ENCODE measurements at places on chromosomes 3 and 15.

DNA sequence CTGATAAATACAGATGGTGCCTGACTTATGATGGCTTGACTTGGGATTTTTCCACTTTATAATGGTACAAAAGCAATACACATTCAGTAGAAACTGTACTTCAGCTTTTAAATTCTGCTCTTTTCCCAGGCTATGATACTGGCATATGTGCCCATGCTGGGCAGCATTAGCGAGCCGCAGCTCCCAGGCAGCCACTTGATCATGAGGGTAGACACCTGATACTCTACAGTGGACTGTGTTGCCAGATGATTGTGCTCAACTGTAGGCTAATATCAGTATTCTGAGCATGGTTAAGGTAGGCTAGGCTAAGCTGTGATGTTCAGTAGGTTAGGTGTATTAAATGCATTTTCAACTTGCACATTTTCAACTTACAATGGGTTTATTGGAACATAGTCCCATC lies 17.7 kb upstream of the FEM1B start:
- DNase-seq: no peak

DNA sequence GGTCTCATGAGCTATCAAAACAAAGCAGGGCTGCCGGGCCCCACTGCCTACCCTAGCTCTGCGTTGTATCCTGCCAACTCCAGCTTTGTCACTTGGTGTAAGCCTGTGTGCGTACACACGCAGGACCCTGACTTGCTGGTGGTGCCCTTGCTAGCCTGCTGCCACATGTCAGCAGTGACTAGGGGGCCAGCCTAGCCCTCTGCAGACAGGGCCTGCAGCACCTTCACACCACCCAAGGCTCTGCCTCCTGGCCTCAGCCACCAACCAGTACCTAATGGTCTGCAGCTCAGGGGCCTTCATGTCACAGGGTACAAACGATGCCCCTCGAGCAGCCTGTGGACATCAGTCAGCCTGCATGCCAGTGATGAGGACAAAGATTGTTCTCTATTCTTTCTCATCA lies 30.1 kb upstream of the DUSP7 start:
- DNase-seq: no peak

DNA sequence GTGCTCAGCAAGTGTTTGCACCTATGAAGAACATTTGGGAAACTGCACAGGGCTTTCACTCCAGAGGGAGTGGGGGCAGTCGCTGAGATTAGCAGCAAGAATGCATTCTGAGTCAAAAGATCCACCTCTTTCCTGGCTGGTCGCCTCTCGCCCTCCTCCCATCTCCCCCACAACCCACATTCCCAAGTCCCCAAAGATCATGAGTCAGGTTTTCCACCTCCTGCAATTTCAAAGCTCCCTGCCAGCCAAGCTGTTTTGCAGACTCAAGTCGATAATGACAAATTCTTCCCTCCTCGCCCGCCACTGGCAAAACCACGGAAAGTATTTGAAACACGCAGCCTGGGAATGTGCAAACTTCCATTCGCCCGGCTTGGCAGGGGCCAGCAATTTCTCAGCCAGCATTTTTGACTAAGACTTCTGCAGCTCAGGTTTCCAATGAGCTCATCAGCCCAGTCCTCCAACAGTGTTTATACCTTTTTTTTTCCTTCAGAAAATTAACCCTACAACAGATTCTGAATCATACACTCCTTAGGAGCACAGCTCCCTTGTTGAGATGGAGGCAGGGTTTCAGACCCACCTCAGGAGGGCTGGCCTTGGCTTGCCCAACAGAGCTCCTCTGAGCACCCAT lies 181.4 kb downstream of the SMAD6 start:
- peak; percentile 82 for DNase-seq

GRCh38 chr3:101779822-101780381 lies 891 bp downstream of the NXPE3 start:
- no peak for DNase-seq

DNA sequence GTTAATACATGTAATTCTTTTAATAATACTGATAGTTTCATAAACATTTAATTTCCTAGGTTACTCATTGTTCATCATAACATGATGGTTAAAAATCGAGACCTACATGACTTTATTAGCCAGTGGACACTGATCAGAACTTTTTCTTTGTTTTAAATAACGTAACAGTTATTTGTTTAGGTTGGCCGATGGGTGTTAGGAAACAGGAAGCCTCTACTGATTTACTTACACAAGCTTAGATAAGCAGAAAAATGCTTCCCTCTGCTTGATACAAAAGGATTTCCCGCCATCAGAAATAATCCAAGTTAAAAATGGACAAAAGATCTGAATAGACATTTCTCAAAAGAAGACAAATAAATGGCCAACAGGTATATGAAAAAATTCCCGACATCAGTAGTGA lies 16.6 kb upstream of the APH1B start:
- no peak for DNase-seq

- no peak for DNase-seq
Observed at GRCh38 chr15:74807282-74807681, 5.4 kb upstream of the LMAN1L start.

- DNase-seq: no peak
Observed at GRCh38 chr15:33083232-33084081, 111.1 kb downstream of the FMN1 start.

- no peak for DNase-seq
Observed at GRCh38 chr3:134762016-134762415, 33.0 kb upstream of the EPHB1 start.

DNA sequence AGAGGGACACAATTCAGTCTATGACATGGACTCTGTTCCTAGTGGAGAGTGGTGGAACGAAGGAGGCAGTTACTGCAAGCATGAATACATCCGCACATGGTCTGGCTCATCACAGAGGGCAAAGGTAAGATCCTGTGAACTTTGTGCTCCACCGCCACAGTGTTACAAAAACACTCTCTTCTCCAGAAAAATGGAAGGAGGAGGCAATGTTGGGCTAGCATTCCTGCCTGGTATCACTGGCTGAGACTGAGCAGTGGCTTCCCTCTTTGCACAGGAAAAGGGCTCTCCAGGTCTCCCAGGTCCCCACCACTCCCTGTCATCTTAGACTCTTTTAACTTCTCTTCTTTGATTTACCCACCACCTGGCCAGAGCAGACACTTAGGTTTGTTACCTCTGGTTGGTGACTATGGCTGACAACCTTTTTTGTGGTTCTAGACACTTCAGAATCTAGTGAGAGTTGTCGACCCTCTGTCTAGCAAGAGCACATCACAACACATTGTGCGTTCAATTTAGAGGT lies 1.5 kb upstream of the EEFSEC start:
- DNase-seq: no peak

- no peak for DNase-seq
Observed at GRCh38 chr3:43128464-43128863, 22.6 kb upstream of the POMGNT2 start.

DNA sequence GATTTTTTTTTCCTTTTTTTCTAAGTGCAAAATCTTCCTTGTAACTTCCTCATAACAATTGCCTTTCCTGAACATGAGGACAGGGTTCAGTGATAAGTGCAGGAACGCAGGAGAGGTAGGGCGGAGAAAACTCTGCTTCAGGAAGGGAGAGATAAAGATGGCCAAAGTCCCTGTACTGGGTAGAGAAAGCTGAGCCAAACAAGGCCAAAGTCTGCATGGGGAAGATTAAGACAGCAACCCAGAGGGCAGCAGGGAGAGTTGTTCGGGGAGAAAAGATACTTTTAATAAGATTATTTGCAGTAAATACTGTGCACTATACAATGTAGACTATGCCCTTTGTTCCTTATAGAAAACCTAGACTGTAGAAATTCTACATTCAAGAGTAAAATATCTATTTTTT lies 55.4 kb upstream of the LRRFIP2 start:
- DNase-seq: no peak

DNA sequence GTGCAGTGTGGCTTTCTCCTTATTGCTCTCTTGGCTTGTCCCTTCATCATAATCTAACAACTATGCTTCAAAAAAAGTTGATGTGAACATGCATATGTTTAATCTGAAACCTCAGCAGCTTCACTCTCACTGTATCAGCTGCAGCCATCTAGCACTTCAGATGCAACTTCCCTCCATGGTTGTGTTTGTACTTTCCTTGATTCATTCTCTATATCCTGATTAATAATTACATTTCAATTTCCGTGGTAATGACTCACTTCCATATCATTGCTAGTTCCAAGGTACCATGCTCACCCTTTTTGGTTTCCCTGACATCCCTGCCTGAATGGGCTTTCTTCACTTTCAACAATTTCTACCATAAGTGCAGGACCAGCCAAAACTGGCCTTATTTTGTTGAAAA lies 51.2 kb downstream of the MDFIC2 start:
- no peak for DNase-seq

- no peak for DNase-seq
Observed at GRCh38 chr3:125479091-125479490, 40.9 kb downstream of the SNX4 start.

DNA sequence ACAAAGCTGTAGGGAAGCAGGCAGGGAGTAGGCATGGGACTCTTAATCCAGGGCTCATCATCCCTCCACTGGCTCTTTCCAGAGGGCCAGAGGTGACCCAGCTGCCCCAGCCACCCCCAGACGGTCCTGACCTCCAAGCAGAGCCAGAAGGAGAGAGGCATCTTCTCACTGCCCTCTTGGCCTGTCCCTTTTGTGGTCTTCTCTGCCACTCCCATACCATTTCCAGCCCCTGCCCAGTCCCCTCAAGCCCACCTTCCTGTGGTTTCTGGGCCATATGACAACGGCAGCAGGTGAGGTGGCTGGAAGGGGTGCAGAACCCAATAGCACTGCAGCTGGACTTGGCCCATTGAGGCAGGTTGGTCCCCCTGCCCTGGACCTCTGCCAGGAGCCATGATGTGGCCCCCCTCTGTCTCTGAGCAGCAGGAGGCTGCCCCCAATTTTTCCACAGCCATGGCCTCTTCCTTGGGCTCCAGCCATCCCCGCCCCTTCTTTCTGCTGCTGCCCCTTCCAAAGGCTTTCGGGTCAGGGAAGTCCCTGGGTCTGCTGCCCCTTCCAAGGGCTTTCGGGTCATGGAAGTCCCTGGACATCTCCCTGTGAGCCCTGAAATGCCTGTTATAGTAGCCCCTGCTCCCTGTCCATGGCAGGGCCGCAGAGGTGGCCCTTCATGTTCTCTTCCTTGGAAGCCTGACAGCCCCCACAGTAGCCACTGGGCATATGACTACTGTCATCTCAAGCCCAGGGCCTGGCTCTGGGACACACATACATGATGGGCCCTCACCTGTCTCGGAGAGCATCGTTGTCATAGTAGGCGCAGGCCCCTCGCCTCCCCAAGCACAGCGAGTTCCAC lies 39.5 kb upstream of the RAB6B start:
- DNase-seq: peak; percentile 9

DNA sequence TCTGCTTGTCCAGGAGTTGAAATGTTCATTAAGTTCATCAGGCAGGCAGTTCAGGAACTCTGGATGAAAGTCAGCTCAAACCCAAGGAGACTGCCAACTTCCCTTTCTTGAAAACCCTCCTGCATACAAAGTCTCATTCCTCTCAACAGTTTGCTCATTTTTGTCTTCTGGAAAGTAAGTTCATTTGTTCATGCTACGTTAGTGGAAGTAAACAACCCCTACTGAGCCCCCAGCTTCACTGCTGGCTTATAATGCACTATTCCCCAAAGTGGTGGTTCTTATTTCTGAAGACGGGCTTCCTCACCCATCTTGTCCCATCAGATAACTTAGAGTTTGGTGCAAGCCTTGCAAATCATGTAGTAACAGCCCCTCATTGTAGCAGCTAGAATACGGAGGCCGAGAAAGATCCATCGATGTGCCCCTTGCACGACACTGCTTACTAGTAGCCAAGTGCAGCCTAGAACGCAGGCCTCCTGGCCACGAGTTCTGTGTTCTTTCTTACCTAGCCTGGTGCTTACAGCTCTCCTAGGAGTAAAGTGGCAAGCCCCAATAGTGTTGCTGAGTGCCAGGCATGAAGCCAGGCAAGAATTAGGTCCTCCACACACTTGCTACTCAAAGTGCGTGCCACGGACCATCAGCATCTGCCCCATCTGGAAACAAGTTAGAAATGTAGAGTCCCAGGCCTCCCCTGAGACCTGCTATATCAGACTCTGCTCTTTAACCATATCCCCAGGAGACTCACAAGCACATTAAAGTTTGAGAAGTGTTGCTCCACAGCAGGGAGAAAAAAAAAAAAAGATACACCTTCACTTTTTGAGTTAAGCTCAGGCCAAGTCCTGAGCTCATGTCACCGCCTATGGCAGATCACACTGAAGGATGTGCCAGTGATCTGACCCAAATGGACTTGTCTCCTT lies 82.5 kb downstream of the RFTN1 start:
- no peak for DNase-seq

DNA sequence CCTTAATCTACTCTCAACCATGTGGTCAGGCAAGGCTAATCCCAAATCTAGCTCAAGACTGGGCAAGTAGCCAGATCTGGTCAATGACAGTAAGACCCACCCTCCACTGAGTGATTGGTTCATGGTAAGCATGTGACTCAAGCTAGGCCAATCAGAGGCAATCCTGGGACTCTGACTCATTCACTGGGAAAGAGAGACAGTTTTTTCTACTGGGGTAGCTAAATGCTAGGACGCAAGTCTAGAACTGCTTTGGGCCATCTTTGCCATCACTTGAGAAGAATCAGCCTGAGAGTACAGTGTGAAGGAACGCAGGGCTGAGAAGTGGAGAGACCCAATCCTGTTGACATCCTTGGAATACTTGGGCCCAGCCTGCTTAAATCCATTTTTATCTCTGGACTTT lies 9.4 kb upstream of the RAD18 start:
- no peak for DNase-seq

DNA sequence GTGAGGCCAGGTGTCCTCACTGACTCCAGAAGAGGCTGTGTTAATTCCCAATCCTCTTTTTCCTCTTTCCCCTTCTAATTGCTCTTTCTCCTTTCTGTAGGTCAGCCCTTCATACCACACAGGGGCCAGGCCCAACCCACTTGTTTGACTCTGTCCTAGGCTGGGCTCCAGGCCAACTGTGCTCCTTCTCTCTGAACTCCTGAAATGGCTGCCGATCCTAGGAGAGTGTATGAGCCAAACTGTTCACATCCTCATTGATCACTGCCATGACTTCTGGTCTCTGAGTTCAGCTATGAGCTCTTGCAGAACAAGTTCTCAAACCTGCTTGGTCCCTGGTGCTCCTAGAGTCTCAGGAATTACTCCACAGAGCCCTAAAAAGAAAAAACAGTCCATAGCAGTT lies 145.1 kb downstream of the VGLL4 start:
- DNase-seq: no peak

- no peak for DNase-seq
Observed at GRCh38 chr3:78141269-78141668, 1101.4 kb downstream of the ROBO2 start.

Data from H7 (cell line).